ENCODE measurements at places on chromosomes 4 and X.

- no peak for DNase-seq
Measured at GRCh38 chr4:53489279-53489889, 101.9 kb downstream of the LNX1 start.

GRCh38 chrX:16993791-16994318 is 47.4 kb downstream of the REPS2 start:
- DNase-seq: peak; percentile 47

- no peak for DNase-seq
Measured at GRCh38 chr4:73874386-73874785, 5.2 kb downstream of the CXCL1 start.

- DNase-seq: no peak
Measured at GRCh38 chr4:87035881-87036509, 101.2 kb downstream of the AFF1 start.

- no peak for DNase-seq
Measured at GRCh38 chrX:63013549-63013948, 337.6 kb downstream of the SPIN4 start.

GRCh38 chr4:128688846-128689437 is 120.6 kb upstream of the JADE1 start:
- DNase-seq: peak; percentile 89

GRCh38 chr4:133465022-133465421 is 315.9 kb downstream of the PCDH10 start:
- no peak for DNase-seq

- DNase-seq: peak; percentile 54
Measured at GRCh38 chr4:173752610-173753230, 222.7 kb upstream of the HAND2 start.

GRCh38 chr4:28073860-28074555 is 1213.4 kb downstream of the STIM2 start:
- DNase-seq: no peak

DNA sequence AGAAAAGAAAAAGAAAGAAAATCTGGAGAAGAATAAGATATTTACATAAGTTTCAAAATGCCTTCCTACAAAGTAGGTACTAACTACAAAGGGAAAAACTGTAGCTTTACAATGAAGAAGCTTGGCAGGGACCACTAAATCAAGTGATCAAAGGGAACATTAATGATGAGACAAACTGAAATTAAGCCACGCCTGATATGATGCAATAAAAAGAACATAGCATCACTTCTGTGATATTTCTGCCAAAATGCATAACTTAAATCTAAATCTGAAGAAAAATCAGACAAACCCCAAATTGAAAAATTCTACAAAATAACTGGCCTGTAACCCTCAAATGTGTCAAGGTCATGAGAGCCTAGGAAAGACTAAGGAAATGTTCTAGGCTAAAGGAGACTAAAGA is 8.9 kb upstream of the DCLK2 start:
- no peak for DNase-seq

GRCh38 chrX:254630-255215 is 26.5 kb upstream of the PLCXD1 start:
- DNase-seq: no peak

- DNase-seq: no peak
Measured at GRCh38 chr4:2427383-2428334, 8.9 kb downstream of the CFAP99 start.

DNA sequence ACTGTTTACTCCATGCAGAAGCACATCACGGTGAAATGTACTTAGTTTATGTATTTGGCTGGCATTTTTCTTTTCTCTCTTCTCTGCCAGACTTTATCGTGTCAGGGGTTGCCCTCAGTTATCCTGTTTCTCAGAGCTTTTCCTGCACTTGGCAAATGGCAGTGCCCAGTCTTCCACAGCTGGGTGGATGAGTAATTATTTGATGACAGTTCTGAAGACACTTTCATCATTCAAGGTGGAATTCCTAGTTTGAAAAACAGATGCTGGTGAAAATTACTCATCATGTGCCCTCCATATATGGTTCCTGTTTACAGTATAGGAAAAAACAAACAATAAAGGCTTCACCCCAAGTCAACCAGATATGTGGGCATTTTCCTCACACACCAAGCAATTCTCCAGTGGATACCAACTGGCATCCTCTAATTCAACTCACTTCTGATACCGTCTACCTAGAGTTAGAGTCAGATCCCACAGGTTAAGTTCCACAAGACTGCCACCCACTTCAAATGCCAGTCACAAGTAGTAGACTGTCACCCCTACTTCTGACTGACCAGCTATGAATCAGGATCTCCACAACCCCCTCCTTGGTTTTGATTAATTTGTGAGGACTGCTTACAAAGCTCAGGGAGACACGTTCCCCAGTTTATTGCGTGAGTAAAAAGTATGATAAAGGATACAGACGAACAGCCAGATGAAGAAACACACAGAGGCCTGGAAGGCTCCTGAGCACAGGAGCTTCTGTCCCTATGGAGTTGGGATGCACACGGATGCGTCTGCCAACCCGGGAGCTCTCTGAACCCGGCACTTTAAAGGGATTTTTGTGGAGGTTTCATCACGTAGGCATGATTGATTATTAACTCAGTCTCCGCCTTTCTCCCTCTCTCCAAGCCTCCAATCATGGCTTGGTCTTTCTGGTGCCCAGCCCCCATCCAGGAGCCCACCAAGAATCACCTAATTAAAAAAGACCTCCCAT is 72.9 kb downstream of the CLDN34 start:
- DNase-seq: no peak

DNA sequence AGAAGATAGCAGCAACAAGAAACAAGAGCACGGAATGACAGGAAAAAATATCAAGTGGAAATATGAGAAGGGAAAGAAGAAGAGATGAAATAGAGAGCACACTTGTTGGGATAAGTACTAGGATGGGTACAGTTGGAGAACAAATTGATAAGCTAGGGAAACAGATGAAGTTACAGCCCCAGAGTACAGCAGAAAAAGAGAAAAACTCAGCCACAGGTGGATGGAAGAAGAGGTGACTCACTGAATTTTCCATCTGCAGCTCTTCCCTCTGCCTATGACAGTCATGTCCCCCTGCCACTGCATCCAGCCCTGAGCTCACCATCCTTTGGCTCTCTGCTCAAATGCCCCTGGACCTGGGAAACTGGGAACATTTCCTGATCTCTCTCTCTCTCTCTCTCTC is 209.0 kb downstream of the BCOR start:
- DNase-seq: no peak

GRCh38 chr4:5718411-5718810 is 7.4 kb downstream of the EVC start:
- DNase-seq: no peak
